NCI-H2029 (cell line): ENCODE measurements at places on chromosomes 7 and 10.
A peak's percentile ranks its signal among the peaks of the same experiment; 100 is the strongest.

DNA sequence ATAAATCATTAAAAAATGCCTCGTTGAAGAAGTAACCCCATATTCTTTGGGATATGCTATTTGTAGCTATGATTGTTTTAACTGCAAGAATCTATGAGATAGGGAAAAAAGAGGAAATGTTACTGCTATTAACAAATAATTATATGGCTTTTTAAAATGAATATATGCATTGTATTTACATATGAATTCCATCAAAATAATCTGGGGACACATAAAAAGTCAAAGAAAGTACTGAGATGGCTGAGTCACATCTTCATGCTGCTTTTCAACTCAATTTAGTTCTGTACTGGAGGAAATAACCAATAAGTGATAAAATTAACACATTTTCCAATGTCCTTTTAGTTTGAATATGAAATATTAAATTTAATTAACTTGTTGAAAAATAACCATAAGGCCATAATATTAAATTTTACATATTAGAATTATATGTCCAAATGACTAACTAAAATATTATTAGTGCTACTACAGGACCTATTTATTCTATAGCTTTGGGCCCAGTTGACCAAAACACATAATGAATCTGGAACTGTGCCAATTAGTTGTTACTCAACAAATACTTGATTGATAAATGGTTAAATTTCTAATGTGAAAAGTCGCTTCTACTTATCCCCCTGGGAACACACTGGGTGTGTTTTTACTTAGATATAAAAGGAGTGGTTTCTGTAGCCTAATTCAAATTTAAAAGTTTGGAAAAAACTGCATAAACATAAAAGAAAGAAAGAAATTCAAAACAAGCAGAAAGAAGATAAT is 214.6 kb upstream of the PFKP start:
- DNase-seq: no peak

DNA sequence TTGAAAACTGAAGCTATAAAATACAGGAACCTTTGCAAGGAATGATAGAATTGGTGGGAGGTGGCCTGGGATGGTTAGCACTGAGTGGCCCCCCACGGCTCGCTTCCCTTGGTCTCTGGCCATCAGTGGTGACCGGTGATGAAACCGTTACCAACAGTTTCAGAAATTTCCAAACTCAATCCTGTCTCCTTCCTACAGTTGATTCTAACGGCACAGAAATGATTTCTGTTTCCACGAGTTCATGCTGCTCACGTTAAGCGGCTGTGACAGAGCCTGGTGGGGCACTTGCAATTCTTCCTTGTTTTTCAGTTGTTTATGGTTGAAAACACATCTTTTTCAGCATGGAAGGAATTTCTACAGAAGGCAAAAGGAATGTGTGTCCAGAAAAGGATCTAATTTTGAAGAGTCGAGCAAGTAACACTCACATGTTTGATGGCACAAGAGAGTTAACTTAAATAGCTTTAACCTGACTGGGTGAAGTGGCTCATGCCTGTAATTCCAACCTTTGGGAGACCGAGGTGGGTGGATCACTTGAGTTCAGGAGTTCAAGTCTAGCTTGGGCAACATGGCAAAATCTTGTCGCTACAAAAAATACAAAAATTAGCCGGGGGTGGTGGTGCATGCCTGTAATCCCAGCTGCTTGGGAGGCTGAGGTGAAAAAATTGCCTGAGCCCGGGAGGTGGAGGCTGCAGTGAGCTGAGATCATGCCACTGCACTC is 100.1 kb downstream of the DNAJB6 start:
- no peak for DNase-seq

DNA sequence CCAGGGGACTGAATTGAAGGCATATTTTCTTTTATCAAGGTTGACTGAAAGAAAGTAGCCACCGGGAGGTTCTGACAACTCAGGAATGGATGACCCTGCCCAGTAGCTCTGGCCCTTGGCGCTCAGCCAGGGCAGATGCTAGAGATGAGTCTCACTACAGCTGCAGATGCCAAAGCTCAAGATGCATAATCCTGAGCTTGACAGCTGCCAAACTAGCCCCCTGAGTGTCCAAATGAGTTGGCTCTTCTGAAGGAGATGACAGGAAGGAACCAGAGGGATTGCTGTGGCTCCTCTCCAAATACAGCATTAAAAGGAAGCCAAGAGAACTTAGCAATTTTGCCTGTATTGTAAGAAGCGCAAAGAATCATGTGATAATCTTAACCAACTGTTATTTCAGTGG is 78.4 kb downstream of the NXPH1 start:
- DNase-seq: peak; percentile 5

DNA sequence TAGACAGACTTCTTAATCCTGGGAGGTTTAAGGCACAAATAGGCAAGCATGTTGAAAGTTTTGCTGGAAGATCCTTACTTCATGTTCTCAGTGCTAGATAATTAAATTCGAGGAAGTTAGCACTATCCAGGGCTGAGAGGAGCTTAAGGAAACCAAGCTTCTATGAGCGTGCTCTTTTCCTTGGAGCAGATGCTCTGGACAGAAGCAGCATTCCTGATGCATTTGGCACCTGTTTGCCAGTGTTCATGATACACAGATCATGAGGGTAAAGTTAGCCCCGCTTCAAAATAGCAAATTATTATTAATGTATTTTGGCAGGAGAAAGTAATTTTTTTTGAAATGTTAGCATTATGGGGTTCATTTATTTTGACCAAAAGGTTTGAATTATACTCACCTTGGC is 9.4 kb downstream of the HDAC9 start:
- no peak for DNase-seq

DNA sequence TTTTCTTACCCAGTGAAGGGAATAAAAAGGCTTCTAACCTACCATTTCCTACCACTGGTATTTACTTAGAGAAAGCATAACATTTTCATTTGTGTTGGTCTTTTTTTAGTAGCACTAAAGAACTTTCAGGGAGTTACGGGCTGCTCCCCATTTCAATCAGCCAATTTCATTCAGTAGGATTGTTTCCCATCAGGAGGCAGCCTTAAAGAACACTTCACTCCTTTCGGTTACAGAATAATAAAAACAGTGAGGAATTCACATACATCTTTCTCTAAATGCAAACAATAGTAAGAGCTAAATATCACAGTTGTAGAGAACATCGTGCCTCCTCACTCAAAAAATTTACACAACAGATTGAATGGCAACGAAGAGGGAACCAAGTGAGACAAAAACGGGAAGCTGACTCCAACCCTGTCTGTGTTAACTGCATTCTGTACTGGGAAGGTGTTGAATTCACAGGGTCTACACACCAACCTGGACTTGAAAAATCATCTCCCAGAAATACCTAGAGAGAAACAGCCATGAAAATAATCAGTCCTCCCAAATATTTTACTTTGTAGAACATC is 55.5 kb upstream of the ABLIM1 start:
- DNase-seq: no peak

- DNase-seq: no peak
These were observed 2.7 kb downstream of the EVX1 start for GRCh38 chr7:27245124-27245797.

- DNase-seq: no peak
These were observed 31.5 kb upstream of the PRPS1L1 start for GRCh38 chr7:18059171-18059570.

- DNase-seq: no peak
These were observed 76.4 kb downstream of the RELN start for GRCh38 chr7:103912891-103913605.

GRCh38 chr10:72727130-72727529 is 35.2 kb downstream of the MCU start:
- DNase-seq: no peak

DNA sequence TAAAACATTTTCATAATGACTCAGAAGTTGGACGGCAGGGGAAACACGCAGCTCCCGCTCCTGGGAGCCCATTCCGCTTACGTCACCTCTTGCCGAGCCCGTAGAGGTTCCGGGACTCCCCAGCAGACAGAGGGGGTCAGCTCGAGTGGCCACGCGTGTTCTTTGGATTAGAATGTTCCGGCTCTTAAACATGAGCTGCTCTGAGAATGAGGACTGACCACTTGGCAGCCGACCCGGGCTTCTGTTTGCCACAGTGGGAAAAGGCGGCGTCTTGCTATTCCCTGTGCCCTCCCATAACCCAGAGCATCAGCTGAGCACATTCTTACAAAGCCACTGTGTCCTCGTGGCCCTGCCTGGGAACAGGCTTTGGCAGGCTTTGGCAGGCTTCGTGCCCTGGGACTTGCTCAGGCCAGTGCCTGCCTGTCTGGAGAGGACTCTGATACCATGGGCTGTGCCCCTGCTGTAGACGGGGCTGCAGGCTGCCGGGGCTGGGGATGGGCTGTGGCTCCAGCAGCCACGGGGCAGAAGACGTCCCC is 40.1 kb downstream of the PFKP start:
- no peak for DNase-seq

DNA sequence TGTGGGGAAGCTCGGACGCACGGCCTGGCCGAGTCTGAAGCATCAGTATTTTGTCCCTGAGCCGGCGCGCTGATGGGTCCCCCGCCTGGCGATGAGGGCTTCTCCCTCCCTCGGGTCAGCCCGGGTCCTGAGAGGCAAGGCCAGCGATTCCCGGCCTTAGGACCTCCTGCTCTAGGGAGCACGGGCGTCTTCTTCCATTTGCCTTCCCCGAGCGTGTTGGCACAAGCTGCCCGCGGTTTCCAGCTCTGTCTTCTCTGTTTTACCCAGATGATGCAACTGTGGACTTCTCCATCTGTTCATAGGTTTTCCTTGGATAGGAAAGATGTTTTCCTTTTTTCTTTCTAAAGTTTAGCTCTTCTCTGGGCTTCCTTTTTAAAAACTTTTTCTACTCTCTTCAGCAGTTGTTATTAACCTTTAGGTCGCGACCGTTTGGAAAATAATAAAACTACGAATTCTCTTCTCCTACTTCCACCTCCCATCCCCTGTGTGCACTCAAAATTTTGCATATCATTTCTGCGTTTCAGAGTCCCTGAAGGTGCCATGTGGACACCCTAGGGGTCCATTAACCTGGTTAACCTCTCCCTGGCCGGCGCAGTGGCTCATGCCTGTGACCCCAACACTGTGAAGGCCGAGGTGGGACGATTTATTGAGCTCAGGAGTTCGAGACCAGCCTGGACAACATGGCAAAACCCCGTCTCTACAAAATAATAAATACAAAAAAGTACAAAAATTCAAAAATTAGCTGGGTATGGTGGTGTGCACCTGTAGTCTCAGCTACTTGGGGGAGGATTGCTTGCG is 1.4 kb upstream of the SLC25A28 start:
- no peak for DNase-seq

DNA sequence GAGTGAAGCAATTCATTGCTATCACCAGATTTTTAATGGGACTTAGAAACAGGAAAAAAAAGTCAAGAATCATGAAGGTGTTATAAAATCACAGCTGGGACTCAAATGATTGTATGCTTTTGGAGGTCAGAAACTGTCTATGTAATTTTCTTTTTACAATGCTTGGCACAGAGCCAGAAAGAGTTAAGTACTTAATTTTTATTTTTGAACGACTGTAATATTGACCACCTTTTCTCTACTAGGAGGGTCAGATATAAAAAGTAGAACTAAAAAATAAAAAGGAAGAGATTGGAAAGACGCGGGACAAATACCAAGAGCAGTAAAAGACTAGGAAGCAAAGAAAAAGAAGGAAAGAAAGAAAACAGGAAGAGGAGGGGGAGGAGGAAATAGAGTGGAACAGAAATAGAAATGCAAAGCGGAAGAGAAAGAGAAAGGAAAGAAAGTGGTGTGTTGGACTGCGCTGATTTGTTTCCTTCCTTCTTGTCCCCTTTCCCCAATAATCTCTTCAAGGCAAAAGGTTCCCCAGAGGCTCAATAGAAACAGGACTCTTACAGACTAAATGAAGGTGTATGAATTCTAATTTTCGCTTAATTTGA is 23.2 kb upstream of the C1GALT1 start:
- DNase-seq: no peak

DNA sequence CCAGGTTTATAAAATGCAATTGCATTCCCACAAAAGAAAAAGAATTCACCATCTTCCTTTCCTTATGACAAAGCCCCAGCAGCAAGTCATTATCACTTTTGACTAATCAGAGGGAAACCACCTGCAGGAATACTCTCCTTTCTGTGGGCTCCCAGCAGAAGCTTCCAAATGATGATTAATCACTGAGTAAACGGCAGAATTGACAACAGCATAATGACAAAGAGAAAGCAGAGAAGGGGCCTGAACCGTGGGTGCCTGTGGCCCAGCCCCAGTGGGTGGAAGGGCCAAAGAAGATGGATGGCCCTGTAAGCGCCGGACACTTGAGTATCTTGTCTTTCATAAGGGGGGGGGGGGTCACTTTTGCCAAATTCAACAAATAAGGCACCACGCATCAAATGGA is 152.4 kb upstream of the NRBF2 start:
- DNase-seq: no peak

GRCh38 chr7:274266-274665 is 15.7 kb upstream of the FOXL3 start:
- no peak for DNase-seq

GRCh38 chr7:146683439-146683838 is 566.8 kb downstream of the CNTNAP2 start:
- no peak for DNase-seq

GRCh38 chr7:408751-409311 is 110.8 kb downstream of the PDGFA start:
- DNase-seq: no peak

- no peak for DNase-seq
These were observed 76.1 kb downstream of the LRRC4 start for GRCh38 chr7:127955051-127955531.

GRCh38 chr10:99233689-99234037 is 2.0 kb downstream of the HPSE2 start:
- no peak for DNase-seq

DNA sequence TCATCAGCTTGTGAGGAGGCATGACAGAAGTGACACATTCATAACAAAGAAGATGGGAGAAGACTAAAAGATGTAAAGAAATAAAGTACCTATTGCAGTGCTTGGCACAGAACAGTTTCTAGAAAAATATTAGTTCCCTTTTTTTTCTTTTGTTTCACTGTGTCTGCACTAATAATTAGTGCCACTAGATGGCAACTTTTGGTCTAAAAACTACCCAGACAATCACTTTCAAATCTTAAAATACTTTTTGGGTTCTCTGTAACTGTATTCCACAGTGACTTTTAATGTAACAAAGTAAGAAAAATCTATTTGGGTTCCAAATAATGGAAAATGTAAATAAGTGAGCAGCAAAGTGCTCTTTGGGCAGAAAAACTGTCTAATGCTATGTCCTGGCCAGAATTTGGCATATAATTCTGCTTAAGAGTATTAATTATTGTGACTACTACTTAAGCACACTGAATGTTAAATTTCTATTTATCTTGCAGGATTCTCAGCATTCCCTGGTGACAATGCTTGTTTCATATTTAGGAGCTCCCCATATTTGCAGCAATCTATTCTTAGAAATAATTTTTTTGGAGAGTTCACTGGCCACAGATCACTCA is 134.8 kb upstream of the KIF5B start:
- DNase-seq: peak; percentile 10

DNA sequence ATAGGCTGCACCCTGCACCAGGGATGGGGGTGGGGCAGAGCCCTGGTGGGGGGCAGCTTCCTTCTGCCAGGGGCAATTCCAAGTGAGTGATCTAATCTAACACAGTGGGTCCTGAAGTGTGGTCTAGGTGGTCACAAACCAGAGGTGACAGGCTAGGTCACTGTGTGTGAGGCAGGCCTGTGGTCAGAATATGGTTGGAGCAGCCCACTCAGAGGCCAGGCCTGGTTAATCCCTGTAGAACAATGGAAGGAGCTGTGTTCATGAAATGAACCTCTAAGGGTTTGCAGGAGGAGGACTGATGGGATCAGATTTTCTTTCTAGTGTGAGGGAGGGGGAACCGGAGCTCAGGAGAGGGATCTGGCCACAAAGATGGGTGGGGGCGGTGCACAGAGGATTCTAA is 10.0 kb upstream of the TSPAN14 start:
- no peak for DNase-seq
